ENCODE measurements at places on chromosomes 2 and 18. TPM values are rescaled to one million over a fixed set of nuclear protein-coding genes. Genes with fewer than 3 reads are reported as not detected.

DNA sequence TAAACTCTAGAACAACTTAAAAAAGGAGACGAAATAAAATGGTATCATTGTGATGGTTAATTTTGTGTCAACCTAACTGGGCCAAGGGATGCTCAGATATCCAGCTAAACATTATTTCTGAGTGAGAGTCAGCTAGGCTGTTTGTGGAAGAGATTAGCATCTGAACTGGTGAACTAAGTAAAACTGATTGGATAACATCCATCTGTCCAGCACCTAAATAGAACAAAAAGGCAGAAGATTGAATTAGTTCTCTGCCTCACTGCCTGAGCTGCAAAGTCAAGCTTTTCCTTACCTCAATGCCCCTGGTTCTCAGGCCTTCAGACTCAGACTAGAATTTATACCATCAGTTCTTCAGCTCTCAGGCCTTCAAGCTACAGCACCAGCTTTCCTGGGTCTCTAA is 30.0 kb downstream of the PPP3R1 start:
- no peak for DNase-seq

- DNase-seq, result no peak
Measured at GRCh38 chr2:181300600-181301291, 156.4 kb upstream of the ITGA4 start.

DNA sequence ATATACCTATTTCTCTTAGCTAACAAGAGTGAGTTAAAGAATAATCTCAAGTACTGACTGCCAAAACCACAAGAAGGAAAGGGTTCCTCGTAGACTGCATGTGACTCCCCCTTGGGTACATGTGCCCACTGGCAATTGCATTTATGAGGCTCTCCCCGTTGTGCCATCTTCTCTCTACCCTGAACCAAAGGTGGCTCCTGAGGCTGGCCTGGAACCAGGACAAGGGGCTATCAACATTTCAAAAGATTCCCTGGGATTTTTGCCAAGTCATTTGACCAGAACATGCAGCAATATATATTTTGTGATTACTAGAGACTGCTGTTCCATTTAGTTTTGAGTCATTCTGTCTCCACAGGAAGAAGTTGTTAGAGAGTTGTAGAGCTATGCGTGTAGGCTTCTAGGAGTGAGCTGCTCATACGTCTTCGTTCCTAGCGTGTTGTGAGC is 45.8 kb downstream of the LAMA3 start:
- DNase-seq, result peak; percentile 22

DNA sequence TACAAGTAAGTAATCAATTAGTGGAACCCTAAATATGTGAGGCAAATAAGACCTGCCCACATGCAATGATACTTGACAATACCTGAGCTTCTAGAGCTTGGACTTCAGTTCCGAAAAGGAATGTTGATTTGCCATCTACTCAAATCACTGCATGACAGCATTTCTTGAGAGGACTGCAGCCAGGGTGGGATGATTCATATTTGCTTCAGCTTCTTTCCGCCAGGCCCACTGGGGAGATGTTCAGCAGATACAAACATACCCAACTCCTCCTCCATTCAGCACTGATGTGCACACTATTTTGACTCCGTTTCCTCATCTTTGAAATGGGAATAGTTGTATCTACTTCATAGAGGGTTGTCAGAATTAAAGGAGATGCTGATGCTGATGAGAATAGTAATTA is 28.8 kb upstream of the TMEM177 start:
- DNase-seq, result peak; percentile 29

DNA sequence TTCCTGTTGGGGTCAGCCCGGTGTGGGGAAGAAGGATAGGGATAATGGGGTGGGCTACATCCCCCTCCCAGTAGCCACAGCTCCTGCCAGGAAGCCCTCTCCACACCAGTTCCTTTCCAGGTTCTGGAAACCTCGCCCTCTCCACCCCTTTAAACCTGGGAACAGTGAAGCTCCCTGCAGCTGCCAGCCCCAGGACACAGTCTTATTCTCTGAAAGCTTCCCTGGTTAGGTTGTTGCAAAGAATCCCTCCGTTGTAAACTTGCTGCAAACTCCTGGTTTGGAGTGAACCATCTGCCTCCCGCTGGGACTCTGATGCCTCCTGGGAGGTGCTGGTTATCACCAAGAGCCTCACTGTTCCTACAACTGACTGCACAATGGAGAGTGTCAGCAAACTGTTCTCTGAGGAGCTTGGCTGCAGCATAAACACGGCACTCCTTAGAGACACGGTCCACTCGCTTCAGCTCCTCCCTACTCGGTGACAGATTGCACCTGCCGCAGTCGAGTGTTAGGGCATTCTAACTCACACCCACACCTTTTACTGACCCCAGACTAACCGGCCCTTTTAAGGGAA is 261.8 kb upstream of the RAB6C start:
- no peak for DNase-seq

GRCh38 chr2:20962939-20963557 is 80.8 kb downstream of the APOB start:
- peak; percentile 17 for DNase-seq

DNA sequence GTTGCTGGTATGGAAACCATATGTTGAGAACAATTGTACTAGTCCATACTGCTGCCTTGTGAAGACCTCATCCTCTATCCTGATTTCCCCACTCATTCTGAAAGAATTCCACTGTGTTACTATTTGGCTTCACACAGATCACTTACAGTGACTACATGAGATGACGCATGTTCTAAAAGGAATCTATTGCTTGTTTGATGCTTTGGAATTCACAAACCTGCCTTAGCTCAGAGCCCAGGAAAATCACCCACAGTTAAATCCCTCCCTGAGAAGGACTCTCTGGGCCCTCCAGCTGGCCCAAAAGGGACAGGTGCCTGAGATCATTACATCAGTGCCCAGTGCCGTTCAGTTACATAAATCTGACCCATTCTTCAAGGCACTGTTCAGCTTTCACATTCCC is 45.3 kb downstream of the KLHL29 start:
- peak; percentile 94 for DNase-seq

DNA sequence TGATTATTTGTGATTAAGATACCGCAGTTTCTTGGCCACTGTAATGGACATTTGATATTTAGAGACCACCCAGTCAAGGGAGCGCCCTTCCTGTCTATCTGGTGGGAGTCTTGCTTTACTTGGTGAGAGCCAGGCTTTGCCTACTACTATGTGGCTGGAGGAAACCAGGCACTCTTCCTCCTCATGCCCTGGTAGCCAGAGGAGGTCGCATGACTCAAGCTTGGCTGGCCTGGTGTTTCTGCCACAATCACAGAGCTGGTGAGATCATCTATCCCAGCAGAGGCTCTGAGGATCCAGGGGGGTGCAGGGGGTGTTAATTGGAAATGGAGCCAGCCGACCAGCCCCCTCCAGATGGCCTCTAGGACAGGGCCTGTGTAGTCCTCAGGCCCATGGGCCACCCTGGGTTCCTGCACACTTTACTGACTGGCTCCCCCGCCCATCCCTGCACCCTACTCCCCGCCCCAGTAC is 46.8 kb upstream of the BIN1 start:
- peak; percentile 94 for DNase-seq

GRCh38 chr2:231263118-231263831 is 64.8 kb downstream of the ARMC9 start:
- DNase-seq, result peak; percentile 23

DNA sequence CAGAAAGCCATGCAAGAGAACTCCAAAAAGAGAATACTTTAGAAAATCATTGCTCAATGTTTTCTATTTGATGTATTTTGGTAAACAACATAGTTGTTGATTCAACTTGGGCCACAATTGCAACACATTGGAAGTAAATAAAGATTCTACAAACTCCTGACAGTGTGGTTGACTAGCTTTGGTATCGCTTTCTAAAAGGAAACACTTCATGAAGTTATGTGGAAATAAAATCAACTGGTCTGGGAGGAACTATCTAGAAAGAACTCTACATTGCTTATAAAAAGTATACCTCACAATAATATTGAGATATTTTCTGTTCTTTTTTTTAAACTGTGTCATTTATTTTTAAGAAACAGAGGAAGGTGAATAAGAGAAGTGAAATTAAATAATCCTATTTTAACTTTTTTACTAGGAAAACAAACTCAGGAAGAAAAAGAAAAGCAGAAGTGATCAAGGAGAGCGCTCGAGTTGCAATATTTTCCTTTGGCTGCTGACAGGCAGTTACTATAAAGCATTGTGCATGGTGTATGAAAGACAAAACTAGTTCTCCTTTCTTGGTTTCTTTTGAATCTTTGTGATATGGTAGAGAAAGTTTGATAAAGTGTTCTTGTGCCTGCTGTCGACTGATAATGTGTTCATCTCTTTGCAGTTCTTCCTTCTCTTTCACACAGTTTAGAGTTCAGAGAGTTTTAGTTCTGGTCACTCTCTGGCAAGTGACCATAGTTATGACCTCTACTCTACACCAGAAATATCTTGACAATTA is 3.0 kb downstream of the DHRS9 start:
- DNase-seq, result no peak

DNA sequence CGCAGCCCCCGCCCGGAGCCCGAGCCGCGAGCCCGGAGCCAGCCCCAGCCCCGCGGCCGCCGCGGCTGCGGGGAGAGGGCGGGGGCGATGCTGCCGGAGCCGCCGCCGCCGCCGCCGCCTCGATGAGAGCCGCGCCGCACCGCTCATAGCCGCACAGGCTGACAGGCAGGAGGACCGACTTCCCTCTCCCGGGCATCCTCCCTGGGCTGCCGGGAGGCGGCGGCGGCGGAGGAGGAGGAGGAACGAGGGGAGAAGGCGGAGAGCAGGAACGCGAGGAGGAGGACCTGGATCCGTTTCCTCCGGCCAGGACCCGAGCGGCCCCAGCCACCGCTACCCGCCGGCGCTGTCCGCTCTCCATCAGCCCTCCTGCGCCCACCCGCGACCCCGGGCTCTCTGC is 370 bp downstream of the KLHL29 start:
- peak; percentile 16 for DNase-seq

- peak; percentile 64 for DNase-seq
Measured at GRCh38 chr2:36177282-36177681, 178.3 kb upstream of the CRIM1 start.

GRCh38 chr2:96148410-96149217 is 3.4 kb upstream of the DUSP2 start:
- DNase-seq, result peak; percentile 92

DNA sequence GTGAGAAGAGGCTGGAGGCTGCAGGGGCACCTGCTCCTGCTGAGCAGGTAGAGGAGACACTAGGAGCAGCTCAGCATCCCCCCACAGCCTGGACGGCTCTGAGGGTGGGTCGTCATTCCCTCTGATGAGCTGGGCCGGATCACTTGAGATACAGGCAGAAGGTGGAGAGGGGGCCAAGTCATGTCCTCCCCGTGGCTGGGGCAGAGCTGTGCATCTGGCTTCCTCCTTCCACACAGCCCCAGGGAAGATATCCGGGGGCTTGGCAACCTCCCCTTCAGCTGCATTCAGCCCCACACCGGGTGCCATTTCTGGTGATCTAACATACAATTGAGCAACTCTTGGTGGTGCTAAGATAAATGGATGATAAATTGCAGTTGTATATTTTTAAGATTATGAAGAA is 236.9 kb downstream of the LDLRAD4 start:
- DNase-seq, result no peak

- no peak for DNase-seq
Measured at GRCh38 chr2:144402251-144402650, 117.7 kb downstream of the ZEB2 start.

- no peak for DNase-seq
Measured at GRCh38 chr18:13566941-13567746, 159.2 kb downstream of the FAM210A start.

DNA sequence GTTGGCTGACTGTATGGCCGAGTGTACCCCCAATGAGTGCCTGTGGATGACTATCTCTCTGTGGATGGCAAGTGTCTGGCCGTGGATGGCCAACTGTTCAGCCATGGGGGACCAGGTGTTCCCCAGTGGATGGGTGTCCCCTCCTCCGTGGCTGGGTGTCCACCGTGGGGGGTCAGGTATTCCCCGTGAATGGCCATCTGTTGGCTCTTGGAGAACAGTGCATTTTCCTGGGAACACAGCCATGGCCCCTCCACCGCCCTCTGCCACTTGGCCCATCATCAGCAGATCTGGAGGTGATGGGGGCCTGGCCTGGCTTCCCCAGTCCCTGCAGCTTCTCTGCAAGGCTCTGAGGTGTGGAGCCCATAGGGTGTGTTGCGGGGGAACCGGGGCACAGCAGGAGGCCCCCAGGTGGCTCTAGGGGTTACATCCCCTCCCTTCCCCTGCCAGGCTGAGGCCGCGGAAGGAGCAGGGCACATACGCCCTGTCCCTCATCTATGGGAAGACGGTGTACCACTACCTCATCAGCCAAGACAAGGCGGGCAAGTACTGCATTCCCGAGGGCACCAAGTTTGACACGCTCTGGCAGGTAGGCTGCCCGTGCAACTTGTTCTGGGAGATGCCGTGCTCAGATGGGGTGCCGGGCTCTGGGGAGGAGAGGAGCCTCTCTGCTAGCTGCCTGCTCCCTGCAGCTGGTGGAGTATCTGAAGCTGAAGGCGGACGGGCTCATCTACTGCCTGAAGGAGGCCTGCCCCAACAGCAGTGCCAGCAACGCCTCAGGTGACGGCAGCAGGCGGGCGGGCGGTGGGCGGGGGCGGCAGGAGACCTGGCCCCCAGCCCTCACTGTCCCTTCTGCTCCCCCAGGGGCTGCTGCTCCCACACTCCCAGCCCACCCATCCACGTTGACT is 19.3 kb downstream of the ZAP70 start:
- no peak for DNase-seq

GRCh38 chr2:168519534-168520308 is 63.6 kb downstream of the CERS6 start:
- DNase-seq, result peak; percentile 65

DNA sequence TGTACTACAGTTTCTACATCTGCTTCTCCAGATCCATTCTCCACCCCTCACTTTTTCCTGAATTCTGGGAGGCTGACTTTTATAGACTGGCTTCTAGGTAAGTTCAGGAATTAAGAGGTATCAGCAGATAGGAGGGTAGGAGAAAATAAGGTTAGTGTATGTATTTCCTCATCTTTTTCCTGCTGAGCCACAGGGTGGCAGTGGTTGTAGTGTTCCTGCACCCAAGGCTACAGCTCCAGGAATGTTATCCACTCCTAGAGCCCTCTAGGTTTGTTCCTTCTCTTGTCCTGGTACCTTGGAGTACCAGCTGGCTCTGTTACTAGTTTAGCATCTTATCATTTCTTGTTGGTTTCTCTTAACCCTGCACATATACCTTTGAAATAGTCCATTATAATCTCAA is 40.7 kb upstream of the C2orf66 start:
- DNase-seq, result peak; percentile 20

CRYGC gene
- not detected for total RNA-seq

SKOR2 gene
- not detected for total RNA-seq

ZSWIM2 gene
- total RNA-seq, result not detected

MARCHF4 gene
- total RNA-seq, result 42.8 TPM

FSHR gene
- 0.38 TPM for total RNA-seq

PDE1A gene
- 0.32 TPM for total RNA-seq

MAP3K19 gene
- total RNA-seq, result not detected
